ENCODE measurements at places on chromosomes 5 and 9. TPM values are rescaled to one million over a fixed set of nuclear protein-coding genes. Genes with fewer than 3 reads are reported as not detected.

TAF11L5 gene
- total RNA-seq: not detected

IDNK gene
- 5.4 TPM for total RNA-seq

QRFP gene
- not detected for total RNA-seq

RASEF gene
- total RNA-seq: 0.16 TPM

PPP2R2B gene
- 7.9 TPM for total RNA-seq

HMCN2 gene
- total RNA-seq: 5.3 TPM

GRHPR gene
- 102 TPM for total RNA-seq

ITGA1 gene
- total RNA-seq: 40.3 TPM

Measured in cardiac septum (tissue), 1 donor.